ENCODE measurements at places on chromosomes 11 and 22. TPM values are rescaled to one million over a fixed set of nuclear protein-coding genes. Genes with fewer than 3 reads are reported as not detected.

CCDC15 gene
- total RNA-seq = 3.1 TPM

MYO18B gene
- under 0.01 TPM for total RNA-seq

OLFML1 gene
- not detected for total RNA-seq

ABCC8 gene
- not detected for total RNA-seq

UCP2 gene
- 0.34 TPM for total RNA-seq

APOBEC3B gene
- 0.50 TPM for total RNA-seq

C11orf42 gene
- total RNA-seq = not detected

PAMR1 gene
- 7.2 TPM for total RNA-seq
